ENCODE measurements at places on chromosomes 1 and 21. TPM values are rescaled to one million over a fixed set of nuclear protein-coding genes. Genes with fewer than 3 reads are reported as not detected.

The PAPPA2 gene
- total RNA-seq = 3.0 TPM

The FNDC5 gene
- 1.4 TPM for total RNA-seq

The SDC3 gene
- total RNA-seq = 23.8 TPM

The NCAM2 gene
- 0.07 TPM for total RNA-seq

DNA sequence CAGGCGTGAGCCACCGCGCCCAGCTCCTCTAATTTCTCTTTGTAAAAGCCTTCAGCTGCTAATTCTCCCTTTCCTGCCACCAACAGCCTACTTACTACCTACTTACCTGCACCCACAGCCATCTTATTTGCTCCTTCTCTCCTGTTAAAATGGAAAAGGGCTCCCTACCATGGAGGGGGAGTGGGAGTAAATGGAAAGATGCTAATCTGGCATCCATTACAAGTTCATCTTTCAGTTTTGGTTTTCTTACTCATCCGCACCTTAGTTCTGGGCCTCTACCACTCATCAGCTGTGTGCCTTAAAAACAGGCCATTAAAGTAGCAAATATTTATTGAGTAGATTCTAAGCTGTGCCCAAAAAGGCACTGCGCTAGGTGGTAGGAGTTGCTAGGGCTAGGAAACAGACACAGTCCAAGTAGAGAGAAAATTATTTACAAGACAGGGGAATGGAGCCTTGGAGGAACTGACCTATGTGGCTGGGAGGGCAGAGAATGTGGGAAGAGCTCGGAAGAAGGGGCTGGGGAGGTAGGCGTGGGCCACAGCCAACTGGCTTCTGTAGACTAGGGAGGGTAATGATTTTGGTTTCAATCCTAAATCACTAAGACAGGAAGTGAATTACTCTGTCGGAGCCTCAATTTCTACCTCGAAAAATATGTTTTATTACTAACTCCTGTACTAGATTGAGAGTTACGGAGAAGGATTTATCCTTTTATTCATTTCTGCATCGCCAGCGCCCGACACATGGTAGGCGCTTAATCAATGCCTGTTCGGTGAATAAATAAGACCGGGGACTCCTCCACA lies 685 bp upstream of the DDI2 start:
- no peak for DNase-seq

DNA sequence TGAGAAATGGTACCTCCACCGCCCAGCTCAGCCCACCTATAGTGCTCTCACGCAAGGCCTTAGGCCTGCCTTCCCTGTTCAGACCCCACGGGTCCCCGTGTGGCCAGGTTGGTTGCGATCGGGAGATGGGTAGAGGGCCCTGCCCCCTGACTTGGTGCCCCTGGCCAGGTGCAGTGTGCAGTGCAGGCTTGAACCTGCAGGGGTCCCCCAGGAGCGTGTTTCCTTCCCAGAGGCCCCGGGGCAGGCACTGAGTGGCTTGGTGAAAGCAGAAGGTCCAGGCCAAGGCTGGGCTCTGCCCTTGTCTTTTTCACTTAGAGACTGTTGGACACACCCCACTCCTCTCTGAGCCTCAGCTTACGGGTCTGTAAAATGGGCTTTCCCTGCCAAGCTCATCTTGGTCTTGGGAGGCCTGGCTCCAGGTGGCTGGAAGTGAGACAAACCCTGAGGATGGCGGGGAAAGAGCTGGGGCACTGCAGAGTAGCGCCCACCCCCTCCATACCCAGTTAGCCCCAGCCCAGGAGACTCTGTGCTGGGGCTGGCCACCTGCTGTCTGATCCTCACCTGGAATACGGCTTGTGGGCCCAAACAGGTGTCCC lies 9.3 kb upstream of the HES5 start:
- DNase-seq = no peak

GRCh38 chr21:38669186-38669585 lies 136.5 kb upstream of the ETS2 start:
- DNase-seq = no peak

DNA sequence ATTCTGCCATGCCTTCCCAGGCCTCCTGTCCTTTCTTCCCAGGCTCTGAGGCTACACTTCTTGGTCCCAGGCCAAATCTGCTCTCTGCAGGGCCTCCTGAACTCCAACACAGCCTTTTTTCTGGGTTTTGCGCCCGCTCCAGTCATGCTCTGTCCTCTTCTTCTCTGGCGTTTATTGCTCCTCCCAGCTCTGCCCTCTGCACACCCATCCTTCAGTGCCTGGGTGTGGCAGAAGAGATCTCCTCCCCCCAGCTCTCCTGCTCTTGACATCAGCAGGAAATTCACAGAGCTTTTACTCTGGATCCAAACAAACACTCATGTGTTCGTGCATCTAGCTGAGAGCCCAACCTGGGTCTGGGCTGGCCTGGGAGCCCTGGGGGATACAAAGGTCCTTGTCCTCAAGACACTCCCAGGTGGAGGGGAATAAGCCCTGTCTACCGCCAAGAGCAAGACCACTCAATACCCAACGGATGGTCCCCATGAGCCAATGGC lies 22.9 kb upstream of the EPS8L3 start:
- no peak for DNase-seq

- no peak for DNase-seq
Measured at GRCh38 chr1:107933736-107934135, 31.2 kb downstream of the VAV3 start.

- DNase-seq = no peak
Measured at GRCh38 chr1:111739925-111740765, 950 bp upstream of the INKA2 start.

DNA sequence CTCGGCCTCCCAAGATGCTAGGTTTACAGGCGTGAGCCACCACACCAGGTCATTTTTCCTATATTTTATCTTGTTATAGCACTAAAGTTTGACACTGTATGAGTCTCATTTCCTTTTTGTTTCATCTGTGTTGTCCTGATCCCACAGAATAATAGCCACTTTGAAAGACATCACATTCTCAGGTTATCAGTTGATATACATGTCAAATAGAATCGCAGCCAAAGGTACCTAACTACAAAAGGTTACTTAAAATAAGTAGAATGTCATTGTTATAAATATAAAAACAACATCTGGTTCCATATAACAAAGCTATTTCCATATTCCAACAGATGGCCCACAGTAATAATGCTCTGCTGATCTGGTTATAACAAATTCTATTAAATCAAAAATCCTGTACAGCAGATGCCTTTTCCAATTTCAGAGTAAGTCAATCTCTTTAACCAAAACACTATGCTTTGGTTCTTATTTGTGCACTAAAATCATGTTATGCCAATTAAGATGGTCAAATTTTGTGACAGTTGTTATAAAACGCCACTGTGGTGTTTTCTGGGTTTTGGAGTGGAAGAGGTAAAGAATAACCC lies 6.0 kb downstream of the FOXJ3 start:
- DNase-seq = no peak

- DNase-seq = peak; percentile 5
Measured at GRCh38 chr1:199170711-199171110, 531.9 kb downstream of the PTPRC start.

DNA sequence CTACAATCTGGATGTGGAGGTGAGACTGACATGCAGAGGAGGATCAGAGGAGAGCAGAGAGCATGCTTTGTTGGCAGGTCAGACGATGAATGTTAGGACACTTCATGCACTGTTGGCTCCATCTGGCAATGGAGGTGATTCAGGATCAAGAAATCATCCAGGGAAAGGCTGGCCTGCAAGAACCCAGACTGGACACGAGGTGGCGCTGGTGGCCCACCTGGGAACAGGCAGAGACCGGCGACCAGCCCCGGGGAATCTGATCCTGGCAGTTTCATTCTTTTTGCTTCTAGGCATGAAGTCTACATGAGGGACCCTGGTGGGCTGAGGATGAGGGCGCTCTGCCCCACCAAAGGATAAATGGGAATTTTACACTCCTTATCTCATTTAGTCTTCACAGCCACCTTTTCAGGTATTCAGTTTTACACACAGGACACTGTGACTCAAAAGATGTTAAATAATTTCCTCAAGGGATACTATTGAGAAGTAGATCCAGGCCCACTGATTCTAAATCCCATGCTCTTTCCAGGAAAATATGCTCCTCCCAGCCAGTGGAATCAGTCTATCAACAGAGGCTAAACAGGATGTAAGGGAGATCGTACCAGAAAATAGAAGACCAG lies 26.2 kb upstream of the SCMH1 start:
- DNase-seq = peak; percentile 69

Measured in HT1080 (cell line).